ENCODE measurements at places on chromosomes 4 and X. TPM values are rescaled to one million over a fixed set of nuclear protein-coding genes. Genes with fewer than 3 reads are reported as not detected.

The ADH6 gene
- total RNA-seq: not detected

DNA sequence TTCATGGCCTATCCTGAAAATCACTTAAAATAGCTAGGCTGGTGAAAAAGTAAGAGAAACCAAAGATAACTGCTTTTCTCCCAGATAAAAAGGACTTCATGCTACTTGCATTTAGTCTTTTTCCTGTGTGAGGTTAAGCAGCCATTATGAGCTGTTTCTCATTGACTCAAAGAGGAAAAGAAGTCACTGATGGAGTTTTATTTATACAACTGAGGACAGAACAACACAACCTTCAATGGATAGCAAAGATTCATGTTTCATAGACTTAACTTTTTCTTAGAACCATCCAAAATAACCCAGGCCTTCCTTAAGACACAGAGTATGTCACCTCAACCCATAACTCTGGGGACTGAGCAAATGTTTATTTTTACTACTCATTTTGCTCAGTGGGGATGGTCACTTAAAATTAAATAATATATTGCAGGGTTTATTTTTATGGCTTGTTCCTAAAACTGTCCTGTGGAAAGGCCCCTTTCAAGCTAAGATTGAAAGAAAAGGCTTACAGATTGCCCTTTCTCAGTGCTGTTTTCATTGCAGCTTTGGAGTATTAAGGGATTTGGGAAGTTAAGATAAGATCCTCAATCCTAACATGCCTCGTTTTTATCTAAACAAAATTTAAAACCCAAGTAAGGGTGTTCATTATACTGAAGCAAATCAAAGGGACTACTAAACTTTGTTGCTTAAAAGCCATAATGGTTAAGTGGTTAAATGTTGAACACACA is 252.6 kb upstream of the MAD2L1 start:
- DNase-seq: no peak

DNA sequence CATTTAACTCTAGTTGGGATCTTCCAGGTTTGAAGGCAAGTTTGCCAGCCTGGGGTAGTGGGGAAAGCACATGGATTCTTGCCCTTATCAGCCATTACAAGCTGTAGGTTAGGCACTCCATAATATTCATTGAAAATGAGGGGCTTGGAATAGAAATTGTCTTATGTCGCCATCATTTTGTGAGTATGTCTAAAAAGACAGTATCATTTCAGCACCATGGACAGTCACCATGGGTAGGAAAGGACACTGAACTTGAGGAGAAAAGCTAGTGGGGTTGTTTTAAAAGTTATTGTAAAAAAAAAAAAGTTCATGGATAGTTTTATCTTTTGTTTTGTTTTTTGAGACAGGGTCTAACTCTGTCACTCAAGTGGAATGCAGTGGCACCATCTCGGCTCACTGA is 356.1 kb downstream of the HNRNPD start:
- no peak for DNase-seq

The SMIM31 gene
- total RNA-seq: not detected

- DNase-seq: no peak
Measured at GRCh38 chrX:650811-651210, 20.2 kb downstream of the SHOX start.

GRCh38 chr4:8192748-8193738 is 6.0 kb upstream of the SH3TC1 start:
- DNase-seq: no peak

GRCh38 chr4:8722556-8722955 is 130.0 kb downstream of the CPZ start:
- no peak for DNase-seq

DNA sequence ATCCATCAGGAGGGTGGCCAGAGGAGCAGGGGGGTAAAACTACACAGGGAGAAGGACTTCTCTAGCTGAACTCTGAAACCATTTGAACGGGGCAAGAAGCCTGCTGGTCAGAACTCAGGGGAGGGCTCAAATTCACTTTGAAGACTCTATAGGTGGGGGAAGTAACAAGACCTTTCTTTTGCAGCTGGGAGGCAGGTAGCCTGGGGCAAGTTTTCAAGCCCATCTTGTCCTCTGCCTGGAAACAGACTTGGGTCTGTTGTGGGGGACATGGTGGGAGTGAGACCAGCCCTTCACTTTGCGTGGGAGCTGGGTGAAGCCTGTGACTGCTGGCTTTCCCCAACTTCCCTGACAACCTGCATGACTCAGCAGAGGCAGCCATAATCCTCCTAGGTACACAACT is 312.3 kb downstream of the SPRY1 start:
- no peak for DNase-seq

The ANK2 gene
- 163 TPM for total RNA-seq

GRCh38 chr4:37837446-37837845 is 11.0 kb downstream of the PGM2 start:
- no peak for DNase-seq

- DNase-seq: no peak
Measured at GRCh38 chr4:181140037-181140603, 1103.1 kb upstream of the TENM3 start.

DNA sequence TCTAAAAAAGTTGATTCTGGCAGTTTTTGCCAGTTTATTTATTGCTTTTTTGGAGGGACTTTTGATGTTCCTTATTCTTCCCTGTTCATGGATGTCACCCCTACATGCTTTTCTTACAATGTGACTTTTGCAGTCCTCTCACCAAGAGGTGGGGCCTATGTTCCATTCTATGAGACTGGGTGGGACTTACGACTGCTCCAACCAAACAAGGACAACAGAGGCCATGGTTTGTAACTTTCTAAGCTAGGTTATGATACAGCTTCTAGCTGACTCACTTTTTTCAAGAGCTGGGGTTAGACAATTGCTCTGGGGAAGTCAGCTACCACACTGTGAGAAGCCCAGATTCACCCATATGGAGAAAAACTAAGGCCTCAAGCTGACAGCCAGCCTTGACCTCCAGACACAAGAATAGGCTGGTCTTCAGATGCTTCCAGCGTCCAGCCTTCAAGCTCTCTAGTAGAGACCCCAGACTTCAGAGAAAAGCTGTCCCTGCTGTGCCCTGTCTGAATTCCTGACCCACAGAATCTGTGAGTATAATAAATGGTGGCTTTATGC is 39.5 kb downstream of the ENOPH1 start:
- no peak for DNase-seq

DNA sequence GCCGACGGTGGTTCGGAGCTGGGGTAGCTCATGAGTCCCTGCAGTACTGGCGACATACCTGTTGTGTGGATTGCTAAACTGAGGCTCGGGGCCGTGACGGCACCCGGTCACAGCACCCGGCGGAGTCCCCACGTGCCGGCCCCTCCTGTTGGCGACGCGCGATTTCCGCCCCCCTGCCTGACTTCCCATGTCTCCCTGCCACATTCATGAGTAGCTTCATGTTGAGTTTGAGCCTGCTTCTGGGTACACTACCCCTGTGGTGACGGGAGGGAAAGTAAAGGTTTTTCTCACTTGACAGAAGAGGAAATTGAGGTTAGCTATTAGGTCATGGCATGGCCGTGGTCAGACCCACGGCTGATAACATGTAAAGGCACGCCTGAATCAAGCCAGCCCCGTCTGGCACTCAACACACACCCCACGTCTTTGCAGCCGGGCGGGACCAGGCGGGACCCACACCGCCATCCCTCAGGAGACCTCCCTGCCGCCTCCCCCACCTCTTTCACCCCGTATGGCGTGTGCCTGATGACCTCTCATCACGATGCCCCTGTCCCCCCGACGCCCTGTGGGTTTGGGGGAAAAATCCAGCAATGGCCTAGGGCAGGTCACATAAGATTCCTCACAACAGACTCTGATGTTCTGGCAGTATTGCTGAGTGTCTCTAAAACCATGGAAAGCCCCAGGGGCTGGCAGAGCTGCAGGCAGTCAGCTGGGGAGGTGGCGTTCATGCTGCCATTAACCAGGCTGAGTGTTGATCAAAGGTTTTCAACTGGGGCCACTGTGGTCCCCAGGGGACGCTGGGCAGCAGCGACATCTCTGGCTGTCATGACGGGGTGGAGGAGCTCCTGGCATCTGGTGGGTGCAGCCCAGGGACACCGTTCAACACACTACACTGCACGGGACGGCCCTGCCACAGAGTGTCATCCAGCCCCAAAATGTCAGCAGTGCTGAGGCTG is 29.2 kb downstream of the P2RY8 start:
- DNase-seq: no peak

DNA sequence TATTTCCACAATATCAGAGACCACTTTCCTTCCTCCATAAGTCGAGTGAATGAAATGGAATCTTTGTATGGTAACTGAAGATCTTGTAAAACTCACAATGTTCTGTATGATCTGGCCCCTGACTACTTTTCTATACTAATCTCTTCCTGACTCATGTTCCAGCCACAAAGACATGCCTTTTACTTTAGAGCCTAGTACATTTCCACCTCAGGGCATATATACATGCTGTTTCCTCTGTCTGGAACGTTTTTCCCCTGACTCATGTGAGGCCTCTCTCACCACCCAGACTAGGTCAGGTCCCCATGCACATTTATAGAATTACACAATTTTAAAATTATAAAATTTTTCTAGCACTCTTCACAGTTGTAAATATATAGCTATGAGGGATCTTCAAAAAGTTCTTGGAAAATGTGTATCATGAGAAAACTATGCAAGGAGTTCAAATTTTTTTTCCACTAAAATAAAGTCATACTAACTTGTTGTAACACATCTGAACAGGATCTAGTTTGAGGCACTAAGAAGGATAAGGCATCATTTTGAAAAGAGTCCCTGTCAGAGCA is 208.8 kb downstream of the SH2D1A start:
- DNase-seq: no peak

The LRIT3 gene
- 0.09 TPM for total RNA-seq

- DNase-seq: no peak
Measured at GRCh38 chr4:34039766-34040165, 2204.5 kb downstream of the ARAP2 start.

The HSD17B13 gene
- total RNA-seq: 0.32 TPM

Measured in posterior vena cava (tissue), 2 donors.